Breast epithelium (tissue), 4 donors: ENCODE measurements at places on chromosomes 2 and 18.

- H3K4me3 ChIP-seq: no peak overlapping the region
- H3K27ac ChIP-seq: no peak overlapping the region
- no peaks in the 10 kb centered on the region for H3K4me1 ChIP-seq
- no peak for DNase-seq
These were observed 45.4 kb downstream of the RALBP1 start for GRCh38 chr18:9520666-9521065.

DNA sequence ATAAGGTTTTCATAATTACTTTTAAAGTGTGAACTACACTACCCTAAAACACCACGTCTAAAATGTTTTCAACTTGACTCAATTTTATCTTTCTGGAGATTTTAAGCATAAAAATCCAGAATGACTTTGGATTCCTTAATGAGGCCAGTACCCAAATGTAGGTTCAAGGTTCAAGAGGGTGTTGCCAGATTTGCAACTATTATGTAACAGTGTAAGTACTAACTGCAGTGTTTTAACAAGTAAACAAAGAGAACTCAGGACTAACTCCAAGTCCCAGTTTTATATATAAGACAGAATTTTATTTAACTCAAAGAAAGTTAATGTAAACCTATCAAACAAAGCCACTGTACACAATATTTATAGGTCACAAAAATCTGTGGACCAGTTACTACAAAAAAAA, 5.7 kb downstream of the HIBCH start:
- no peak overlapping the region for H3K27ac ChIP-seq
- no peak for DNase-seq
- no peaks in the 10 kb centered on the region for H3K27me3 ChIP-seq
- no peaks in the 10 kb centered on the region for H3K36me3 ChIP-seq

GRCh38 chr2:208092093-208092832, 32.1 kb downstream of the CRYGD start:
- no peak overlapping the region for H3K27ac ChIP-seq
- H3K4me1 ChIP-seq: no peaks in the 10 kb centered on the region
- no peak for DNase-seq
- H3K36me3 ChIP-seq: no peaks in the 10 kb centered on the region
- H3K27me3 ChIP-seq: no peaks in the 10 kb centered on the region

GRCh38 chr2:128362889-128363228, 44.2 kb upstream of the HS6ST1 start:
- peak; percentile 54 for DNase-seq
- H3K4me3 ChIP-seq: no peak overlapping the region
- peak overlapping the region; percentile 65 for H3K27ac ChIP-seq

DNA sequence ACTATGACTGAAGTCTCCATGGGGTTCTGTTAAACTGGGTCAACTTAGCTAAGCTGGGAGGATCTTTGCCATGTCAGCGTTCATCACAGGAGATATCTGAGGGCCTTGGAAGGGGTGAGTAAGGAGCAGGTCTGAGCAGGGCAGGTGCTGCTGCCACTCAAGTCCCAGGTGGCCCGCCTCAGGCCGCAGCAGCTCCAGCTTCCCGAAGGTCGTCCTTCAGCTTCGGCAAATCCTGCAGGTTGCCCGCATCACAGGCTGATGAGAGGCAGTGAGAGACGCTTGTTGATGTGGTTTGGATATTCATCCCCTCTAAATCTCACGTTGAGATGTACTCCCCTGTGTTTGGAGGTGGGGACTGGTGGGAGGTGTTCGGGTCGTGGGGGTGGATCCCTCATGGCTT, 166.6 kb downstream of the VAPA start:
- H3K36me3 ChIP-seq: no peaks in the 10 kb centered on the region
- no peak overlapping the region for H3K4me3 ChIP-seq
- no peaks in the 10 kb centered on the region for H3K4me1 ChIP-seq
- DNase-seq: no peak
- no peak overlapping the region for H3K27ac ChIP-seq
- no peaks in the 10 kb centered on the region for H3K27me3 ChIP-seq

GRCh38 chr18:63924551-63924950, 16.8 kb downstream of the SERPINB10 start:
- no peaks in the 10 kb centered on the region for H3K27me3 ChIP-seq
- DNase-seq: no peak
- H3K27ac ChIP-seq: no peak overlapping the region
- no peaks in the 10 kb centered on the region for H3K4me1 ChIP-seq
- no peaks in the 10 kb centered on the region for H3K36me3 ChIP-seq
